ENCODE measurements at places on chromosomes 4 and X. TPM values are rescaled to one million over a fixed set of nuclear protein-coding genes. Genes with fewer than 3 reads are reported as not detected.

The MSX1 gene
- 1.6 TPM for total RNA-seq

The BMPR1B gene
- 2.0 TPM for total RNA-seq

The HSD17B13 gene
- not detected for total RNA-seq

The CTAG2 gene
- total RNA-seq: not detected

The MXD4 gene
- 14.0 TPM for total RNA-seq

The SLITRK2 gene
- not detected for total RNA-seq

The PHKA1 gene
- 8.6 TPM for total RNA-seq
